GM06990 (cell line): ENCODE measurements at places on chromosomes 2 and 18.

- no peak for DNase-seq
Measured at GRCh38 chr18:50284255-50284885, 3.0 kb upstream of the MBD1 start.

DNA sequence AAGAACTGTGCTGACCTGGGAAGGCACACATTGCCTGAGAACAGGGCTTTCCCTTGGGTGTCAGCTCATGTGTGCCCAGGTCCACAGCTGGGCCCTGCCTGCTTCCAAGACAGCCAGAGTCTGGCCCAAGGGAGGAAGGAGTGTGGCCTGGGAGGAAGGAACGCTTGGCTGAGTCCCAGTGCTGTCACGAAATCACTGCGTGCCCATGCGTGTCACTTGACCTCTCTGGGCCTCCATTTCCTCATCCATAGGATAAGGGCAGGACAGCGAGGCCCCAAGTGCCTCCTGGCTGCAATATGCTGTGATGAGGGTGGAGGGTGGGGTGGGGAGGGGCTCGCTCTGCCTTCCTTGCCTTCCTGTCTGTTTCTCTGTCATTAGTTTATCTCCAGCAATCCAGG is 642 bp upstream of the KCNK3 start:
- no peak for DNase-seq

GRCh38 chr2:240491483-240491882 is 56.0 kb downstream of the GPC1 start:
- no peak for DNase-seq

- no peak for DNase-seq
Measured at GRCh38 chr18:74742573-74743243, 145.0 kb downstream of the ZNF407 start.

DNA sequence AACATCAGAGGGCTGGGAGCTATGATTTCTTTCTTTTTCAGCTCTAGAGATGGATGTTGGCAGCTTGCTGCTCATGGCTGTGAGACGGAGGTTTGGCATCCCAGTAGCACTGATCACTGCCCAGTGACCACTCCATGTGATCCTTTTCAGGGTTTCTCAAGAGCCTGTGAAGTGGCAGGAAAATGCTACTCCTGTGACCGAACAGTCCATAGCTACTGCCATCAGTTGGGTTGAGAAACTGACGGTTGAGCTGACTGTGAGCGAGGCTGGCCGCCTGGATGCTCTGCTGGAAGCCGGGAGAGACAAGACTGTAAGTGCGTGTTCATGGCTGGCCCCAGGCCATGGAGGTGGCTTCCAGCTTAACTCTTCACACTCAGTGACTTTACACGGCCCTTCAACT is 34.2 kb downstream of the VWA3B start:
- DNase-seq, result no peak

DNA sequence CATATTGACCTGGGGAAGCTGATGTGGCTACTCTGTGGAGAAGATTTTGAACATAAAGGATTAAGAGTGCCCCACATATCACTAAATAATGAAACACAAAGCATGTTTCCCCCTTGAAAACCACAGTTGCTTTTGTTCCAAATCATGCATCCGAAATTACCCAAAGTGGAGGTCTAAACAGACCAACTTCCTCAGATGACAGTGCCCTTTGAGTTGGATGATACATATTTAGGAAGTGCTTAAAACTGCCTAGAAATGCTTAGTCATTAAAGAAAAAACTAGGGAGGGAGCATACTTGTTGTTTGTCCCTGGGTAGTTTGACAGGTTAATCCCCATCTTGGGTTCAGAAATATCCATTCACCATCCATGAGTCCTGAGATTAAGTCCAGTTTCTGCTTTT is 1070.3 kb downstream of the SUCLG1 start:
- DNase-seq, result no peak

DNA sequence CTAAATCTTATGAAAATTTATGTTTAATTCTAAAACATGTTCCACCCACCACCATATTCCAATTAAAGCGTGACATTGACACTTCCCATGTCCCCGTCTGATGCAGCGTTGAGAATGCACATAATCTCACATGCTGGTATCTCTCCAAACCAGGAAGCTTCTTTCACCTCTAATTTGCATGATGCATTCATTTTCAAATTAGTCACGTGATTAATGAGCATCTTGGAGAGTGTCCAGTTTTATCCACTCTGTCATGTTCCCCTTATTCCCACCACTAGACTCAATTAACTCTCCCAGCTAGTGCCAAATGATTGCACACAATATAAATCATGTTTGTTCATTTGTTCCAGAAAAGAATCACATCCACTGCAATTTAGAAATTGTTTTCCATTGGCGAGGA is 105.8 kb downstream of the RIT2 start:
- no peak for DNase-seq

DNA sequence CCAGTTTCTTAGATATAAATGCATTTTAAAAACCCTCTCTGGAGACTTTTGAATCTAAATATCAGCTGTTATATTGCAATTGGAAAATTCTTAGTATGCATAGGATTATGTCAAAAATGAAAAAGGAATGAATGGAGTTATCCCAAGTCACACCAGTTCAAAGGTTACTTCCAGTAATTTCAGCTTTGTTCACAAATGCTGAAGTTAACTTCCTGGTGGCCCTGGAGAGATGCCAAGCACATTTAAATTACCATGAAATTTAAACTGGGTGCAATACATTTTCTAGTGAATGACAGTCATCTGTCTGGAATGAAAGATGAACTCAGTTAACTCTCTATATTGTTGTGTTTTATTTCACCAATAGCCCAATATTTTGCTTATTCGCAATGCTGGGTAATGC is 753.9 kb downstream of the SUCLG1 start:
- no peak for DNase-seq

DNA sequence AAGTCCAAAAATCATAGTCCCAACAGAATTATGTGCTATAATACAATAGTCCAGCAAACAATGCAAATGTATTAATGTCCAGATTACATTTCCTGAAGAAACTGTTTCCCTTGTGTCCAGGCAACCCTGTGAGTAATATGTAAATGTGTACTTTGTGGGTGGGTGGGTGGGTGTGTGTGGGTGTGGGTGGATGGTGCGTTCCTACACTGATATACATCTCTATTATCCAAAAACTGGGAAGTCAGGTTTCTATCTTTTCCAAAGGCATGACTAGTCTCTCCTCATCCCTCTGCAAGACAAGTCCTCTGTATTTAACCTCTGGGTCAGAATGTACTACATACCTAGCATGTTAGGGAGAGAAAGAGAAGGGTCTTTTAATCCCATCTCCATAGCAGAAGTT is 71.6 kb downstream of the LNPK start:
- DNase-seq, result no peak
